ENCODE measurements at places on chromosomes 2 and 18. TPM values are rescaled to one million over a fixed set of nuclear protein-coding genes. Genes with fewer than 3 reads are reported as not detected.

GRCh38 chr2:195659982-195660890 lies 3.2 kb downstream of the SLC39A10 start:
- no peak for DNase-seq

LOXHD1 gene
- 0.38 TPM for total RNA-seq

GRCh38 chr2:228768818-228769217 lies 502.3 kb downstream of the PID1 start:
- DNase-seq, result no peak

GRCh38 chr18:22560275-22560610 lies 142.5 kb upstream of the CTAGE1 start:
- no peak for DNase-seq

DNA sequence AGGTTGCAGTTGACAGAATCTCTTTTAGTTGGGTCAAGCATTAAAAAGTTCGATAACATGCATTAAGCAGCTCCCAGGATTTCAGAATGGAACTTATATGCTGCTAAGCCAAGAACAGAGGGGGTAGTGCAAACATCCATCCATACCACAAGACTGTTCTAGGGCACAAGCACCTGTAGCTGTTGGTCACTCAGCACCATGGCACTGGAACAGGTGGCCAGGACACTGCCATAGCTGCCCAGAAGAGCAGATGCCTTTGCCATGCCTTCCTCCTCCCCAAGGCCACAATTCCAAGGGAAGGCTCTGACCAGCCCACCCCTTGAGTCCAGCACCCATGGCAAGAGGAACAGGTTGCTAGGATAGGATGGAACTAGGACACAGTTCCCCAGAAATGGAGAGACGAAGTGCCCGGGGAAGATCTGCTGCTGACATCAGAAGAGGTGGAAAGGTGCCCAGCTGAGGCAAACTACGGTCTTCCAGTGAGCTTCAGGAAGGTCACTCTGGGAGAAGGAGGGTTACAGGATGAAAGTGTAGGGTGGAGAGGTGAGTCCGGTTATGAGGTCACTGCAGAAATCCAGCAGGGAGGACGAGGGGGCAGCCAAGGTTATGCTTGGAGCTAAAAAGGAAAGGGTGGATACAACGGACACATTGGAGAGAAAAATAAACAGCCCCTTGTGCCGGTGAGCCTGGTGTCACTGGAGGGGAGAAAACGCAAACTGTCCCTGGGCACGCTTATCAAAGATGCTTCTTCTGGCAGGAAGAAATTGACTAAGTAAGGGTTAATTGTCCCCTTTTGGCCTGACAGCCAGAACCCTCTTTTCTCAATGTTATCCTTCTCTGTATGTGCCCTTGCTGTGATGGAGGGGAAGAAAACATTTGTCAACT lies 41.9 kb downstream of the C1QL2 start:
- DNase-seq, result no peak

WNT10A gene
- not detected for total RNA-seq

CAMKMT gene
- total RNA-seq, result 12.0 TPM

GRCh38 chr2:134079373-134079772 lies 174.5 kb upstream of the MGAT5 start:
- no peak for DNase-seq

DNA sequence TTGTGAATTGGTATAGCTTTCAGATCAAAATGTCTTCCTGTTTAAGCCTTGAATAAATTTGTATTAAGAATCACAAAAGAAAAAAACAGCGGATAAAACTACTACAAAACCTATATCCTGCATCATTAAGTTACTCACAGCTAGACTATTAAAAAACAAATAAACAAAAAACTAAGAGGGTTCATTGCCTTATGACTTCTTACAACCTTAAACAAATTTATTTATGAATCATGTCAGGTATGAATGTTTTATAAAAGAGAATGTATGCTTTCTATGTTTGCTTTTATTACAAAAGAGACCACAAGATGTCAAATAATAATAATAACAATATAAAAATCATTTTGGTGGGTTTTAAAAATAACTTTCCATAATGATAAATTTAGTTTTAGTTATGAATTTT lies 109.6 kb downstream of the FIGN start:
- no peak for DNase-seq
